ENCODE measurements at places on chromosomes 4 and X.

- no peak for DNase-seq
These were observed 99.1 kb upstream of the AFAP1 start for GRCh38 chr4:8038719-8039251.

DNA sequence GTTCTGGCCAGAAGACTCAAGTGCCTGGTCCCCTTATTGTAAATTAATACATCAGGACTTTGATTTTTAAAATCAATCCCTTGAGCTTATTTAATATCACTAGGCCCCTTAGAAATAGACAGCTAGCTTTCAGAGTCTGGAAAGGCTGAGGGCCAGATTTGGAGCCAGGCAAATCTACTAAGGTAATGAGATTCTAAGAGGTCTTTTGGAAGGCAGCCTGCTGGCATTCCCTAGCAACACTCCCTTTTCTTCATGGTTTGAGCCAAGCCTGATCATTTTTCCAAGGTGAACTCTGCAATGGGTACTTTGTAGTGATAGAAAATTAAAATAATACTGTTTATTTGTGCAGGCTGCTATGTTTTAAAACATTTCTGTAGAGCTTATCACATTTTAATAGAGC, 378.5 kb downstream of the FAT4 start:
- no peak for DNase-seq

DNA sequence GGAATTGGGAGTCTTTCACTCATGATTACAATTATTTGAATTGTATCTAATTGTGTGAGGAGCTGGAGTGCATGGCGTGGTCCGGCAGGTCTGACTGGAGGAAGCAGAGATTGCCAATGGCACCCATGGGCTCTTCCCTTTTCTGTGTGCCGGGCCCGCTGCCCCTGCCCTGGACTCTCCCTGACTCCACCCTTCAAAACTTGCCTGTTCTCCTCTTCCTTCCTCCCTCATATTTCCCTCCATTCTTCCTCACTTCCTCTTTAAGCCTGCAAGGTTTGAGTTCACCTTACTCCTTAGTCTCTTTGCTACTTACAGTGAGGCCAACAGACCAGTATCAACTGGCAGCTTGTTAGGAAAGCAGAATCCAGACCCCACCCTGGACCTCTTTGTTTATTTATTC, 6.5 kb upstream of the STBD1 start:
- no peak for DNase-seq

DNA sequence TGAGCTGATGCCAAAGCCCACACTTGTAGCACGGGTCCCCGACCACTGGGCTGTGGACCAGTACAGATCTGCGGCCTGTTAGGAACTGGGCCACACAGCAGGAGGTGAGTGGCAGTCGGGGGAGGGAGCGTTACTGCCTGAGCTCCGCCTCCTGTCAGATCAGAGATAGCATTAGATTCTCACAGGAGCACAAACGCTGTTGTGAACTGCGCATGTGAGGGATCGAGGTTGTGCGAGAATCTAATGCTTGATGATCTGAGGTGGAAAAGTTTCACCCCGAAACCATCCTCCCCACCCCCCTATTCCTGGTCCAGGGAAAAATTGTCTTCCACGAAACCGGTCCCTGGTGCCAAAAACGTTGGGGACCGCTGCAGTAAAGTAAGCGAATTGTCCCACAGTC, 292.0 kb downstream of the DCTD start:
- DNase-seq = no peak

GRCh38 chr4:88660446-88661294, 37.0 kb downstream of the NAP1L5 start:
- no peak for DNase-seq

GRCh38 chr4:159398236-159398638, 295.4 kb downstream of the RAPGEF2 start:
- no peak for DNase-seq

DNA sequence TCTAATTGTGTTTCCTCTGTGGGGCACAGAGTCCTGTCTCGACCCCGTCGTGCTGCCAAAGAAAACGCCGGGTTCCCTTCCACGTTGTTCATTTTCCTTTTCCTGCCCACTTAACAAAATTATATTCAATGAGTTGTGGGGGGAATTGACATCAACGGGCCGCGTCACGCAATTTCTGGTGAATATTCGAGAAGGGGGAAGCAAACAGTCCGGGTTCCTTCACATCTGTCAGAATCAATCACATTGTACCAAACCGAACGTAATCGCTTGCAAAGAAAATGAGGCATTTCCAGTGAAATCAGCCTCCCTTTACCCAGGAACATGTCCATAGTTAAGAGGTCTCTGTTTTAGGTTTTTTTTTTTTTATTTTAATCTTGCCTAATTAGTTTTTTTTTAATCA, 243.5 kb downstream of the SHOX start:
- no peak for DNase-seq

DNA sequence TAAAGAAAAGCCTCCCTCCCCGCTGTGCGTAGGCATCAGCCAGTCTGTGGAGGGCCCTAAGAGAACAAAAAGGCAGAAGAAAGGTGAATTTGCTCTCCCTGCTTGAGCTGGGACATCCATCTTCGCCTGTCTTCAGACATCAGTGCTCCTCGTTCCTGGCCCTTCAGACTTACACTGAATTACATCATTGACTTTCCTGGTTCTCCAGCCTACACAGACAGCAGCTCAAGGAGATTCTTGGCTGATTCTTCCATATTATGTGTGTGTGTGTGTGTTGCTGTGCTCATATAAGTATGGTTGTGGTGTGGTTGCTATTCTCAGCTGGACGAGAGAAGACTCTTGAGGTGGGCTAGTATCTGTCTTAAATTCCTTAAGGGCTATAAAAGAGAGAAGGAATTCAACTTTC, 35.5 kb upstream of the CD99L2 start:
- no peak for DNase-seq
